CD4-positive, alpha-beta T cell treated with Interleukin-21 for 1 hour (primary cell): ENCODE measurements at places on chromosomes 2 and 18.

GRCh38 chr18:21444465-21445212, 155.9 kb downstream of the ESCO1 start:
- DNase-seq, result no peak

GRCh38 chr2:227864161-227864756, 7.2 kb upstream of the DAW1 start:
- no peak for DNase-seq

GRCh38 chr2:134246154-134246874, 7.6 kb upstream of the MGAT5 start:
- no peak for DNase-seq

GRCh38 chr2:194765723-194766122, 891.3 kb upstream of the SLC39A10 start:
- DNase-seq, result no peak

GRCh38 chr2:10865841-10866240, 45.9 kb upstream of the KCNF1 start:
- no peak for DNase-seq

- DNase-seq, result no peak
Measured at GRCh38 chr2:234231460-234231859, 181.0 kb downstream of the SPP2 start.

DNA sequence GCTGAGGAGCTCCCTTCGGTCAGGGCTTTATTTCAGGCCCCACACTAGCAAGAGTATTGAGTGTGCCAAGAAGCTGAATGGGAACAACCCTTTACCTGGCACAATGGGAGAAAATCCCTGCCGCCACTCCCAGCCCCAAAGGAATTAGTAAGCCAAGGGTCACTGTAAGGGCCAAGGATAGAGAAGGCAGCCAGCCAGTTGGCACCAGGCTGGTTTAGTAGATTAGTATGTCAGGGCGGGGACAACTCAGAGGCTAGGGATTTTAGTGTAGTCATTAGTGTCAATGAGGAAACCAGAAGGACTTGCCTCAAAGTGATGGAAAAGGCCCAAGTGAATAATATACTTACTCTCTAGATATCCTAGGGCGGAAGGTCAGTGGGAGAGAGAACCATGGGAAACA, 34.9 kb upstream of the CYP26B1 start:
- no peak for DNase-seq

GRCh38 chr18:9565407-9565806, 49.0 kb downstream of the PPP4R1 start:
- no peak for DNase-seq

DNA sequence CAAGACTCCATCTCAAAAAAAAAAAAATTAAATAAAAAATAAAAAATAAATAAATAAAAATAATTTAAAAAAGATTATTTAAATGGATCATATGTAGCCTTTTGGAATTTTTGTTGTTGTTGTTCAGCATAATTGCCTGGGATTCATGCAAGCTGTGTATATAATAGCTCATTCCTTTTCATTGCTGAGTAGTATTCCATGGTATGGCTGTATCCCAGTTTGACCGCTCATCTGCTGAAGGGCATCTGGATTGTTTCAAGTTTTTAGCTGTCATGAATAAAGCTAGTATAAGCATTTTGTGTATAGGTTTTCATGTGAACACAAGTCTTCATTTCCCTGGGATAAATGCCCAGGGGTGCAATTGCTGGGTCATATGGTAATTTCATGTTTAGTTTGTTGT, 6.4 kb upstream of the TANC1 start:
- no peak for DNase-seq

DNA sequence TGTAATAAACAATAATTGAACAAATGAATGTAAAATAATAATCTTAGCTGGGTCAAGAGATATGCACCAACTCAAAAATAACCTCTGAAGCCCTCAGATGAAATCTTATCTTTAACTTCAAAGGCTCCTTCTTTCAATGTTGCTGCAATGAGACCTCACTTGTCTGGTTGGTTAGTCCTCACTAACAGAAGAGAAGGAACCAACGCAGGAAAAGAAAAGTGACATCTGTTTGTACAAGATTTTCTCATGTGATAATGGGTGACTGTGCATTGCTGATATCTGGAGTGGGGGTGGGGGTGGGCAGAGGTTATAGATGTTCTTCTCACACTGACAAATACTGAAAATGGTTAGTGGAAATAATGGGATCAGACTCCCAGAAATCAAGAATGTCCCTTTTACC, 2.6 kb downstream of the SCN7A start:
- DNase-seq, result no peak

DNA sequence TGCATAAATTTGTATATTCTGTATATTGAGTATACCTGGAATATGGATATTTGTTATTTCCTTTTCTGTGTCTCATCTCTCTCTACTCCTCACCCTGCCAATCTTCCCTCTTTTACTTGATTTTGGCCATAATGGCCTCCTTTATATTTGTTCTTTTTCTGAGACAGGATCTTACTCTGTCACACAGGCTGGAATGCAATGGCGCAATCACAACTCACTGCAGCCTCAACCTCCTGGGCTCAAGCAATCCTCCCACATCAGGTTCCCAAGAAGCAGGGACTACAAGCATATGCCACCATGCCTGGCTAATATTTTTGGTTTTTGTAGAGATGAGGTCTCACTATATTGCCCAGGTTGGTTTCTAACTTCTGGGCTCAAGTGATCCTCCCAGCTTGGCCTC, 30.5 kb downstream of the PREPL start:
- no peak for DNase-seq

DNA sequence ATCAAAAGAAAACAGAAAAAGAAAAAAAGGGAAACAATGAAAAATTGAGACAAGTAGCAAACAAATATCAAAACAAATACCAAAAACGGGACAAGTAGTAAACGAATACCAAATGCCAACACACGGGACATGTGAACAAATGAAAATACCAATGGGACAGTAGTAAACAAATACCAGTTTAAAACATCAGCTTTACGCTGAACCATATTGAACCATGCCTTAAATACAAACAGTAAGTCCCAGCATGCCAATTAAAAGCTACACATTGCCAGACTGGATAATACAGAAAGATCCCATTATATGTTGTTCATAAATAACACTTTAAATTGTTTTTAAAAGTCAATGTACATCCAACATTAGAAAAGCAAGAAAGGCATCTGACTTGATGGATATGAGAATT, 114.2 kb downstream of the NBAS start:
- no peak for DNase-seq

DNA sequence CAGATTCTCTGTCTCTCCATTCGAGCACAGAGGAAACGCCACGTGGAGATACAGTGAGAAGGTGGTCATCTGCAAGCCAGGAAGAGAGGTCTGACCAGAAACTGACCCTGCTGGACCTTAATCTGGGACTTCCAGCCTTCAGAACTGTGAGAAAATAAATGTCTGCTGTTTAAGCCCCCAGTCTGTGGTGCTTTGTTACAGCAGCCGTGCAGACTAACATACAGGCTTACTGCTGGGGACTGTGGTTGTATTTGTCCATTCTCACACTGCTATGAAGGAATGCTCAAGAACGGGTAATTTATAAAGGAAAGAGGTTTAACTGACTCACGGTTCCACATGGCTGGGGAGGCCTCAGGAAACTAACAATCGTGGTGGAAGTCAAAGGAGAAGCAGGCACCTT, 432.7 kb downstream of the IRS1 start:
- DNase-seq, result no peak

- no peak for DNase-seq
Measured at GRCh38 chr2:168166902-168167510, 80.4 kb downstream of the STK39 start.

- DNase-seq, result no peak
Measured at GRCh38 chr2:109005686-109006204, 16.7 kb upstream of the EDAR start.

DNA sequence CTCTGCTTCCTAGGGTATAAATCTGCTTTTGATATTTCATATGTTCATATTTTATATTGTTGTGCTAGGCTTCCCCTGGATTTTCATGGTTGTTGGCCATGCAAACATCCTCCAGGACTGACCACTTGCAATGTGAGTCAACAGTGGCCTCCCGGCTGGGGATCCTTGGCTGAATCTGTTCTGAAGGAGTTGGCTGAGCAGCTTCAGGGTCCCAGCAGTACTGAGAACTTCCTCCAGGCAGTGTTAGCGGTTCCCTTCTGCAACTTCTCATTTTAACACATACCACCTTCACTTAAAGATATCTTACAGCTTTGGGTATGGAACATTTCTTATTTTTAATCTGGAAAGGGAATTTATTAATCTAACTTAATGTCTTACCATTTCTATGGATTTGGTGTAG, 122.1 kb downstream of the DTNB start:
- DNase-seq, result no peak

DNA sequence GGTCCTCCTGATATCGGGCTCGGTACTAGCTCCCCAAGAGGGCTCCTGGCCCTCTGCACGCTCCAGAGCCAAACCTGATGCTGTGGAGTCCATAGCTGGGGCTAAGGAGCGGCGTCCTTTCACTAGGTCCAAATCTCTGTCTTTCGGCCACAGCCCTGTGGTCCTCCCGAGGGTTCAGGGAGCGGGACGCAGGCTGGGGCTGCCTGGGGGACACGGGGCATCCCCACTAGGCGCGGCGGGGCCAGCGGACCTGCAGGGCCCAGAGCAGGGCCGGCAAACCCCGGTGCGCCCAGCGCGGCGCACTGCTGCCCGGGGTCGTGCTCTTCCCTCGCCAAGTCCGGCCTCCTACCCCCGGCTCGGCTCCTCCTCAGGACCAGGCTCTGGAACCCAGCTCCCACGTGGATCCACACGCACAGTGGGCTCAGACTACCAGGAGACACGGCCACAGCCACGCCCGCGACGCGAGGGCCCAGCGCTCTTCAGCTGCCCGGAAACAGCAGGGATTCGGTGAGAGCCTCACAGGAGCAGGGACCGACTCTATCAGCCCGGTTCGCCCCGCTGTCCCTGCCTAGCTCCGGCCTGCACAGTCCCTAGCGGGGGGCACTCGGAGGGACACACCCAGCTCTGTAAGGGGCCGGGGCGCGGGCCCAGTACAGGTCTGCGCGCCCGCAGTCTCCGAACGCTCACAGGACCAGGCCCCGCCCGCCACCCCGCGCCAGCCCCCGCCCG, 593 bp downstream of the ZNF514 start:
- no peak for DNase-seq

- DNase-seq, result no peak
Measured at GRCh38 chr18:33837191-33837590, 259.2 kb downstream of the ASXL3 start.

DNA sequence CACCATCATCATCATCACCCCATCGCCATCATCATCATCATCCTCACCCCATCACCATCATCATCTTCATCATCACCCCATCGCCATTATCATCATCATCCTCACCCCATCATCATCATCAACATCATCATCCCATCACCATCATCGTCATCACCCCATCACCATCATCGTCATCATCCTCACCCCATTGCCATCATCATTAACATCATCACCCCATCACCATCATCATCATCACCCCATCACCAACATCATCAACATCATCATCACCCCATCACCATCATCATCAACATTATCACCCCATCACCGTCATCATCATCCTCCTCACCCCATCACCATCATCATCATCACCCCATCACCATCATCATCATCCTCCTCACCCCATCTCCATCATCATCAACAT, 151.0 kb downstream of the DNER start:
- no peak for DNase-seq
